Esophagus squamous epithelium (tissue), 5 donors: ENCODE measurements at places on chromosomes 2 and 18.

GRCh38 chr2:6823111-6823510 lies 42.6 kb downstream of the CMPK2 start:
- DNase-seq, result no peak

- DNase-seq, result no peak
These were observed 222.9 kb upstream of the AGAP1 start for GRCh38 chr2:235270956-235271355.

- DNase-seq, result no peak
These were observed 10.6 kb upstream of the RPIA start for GRCh38 chr2:88680916-88681315.

- no peak for DNase-seq
These were observed 323.0 kb downstream of the TSN start for GRCh38 chr2:122078451-122078850.

DNA sequence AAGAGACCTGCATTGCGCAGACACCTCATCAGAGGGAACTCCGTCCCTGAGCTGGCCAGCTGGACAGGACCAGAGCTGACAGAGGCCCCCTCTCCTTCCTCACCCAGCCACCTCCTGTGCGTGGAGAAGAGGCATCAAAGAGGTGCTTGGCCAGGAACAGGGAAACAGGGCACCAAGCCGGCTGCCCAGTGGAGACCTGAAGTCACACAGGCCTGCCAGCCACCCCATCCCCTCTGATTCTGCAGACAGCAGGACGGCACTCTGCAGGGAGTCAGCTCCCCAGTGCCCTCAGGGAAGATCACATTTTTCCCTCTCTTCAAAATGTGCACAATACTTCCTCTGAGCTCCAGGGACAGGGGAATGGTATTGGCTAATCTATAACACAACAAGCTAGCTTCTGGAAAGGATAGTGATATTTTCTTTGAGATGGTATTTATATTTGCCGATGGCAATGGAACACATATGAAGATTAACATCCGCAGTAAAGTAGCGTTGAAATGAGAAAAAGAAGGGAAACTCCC lies 30.5 kb downstream of the SLC1A4 start:
- no peak for DNase-seq

- DNase-seq, result no peak
These were observed 619 bp upstream of the MSH6 start for GRCh38 chr2:47782381-47782670.

DNA sequence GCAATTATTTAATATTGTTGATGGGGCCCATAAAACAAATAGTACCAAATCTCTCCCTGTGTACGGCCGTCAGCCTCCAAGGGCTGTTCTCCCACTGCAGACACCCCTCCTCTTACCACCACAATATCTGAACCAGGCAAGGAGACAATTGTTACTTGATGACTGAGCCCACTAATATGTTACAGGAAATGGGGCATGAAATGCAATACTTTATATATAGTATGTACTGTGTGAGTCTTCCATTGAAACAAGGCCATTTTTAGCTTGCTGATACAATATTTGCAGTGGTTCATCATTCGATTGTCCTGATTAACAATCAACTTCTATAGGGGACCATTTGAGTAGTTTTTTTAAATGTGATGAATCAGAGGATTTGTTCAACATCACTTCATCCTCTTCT lies 307.3 kb downstream of the GBX2 start:
- DNase-seq, result no peak

GRCh38 chr2:230569298-230569697 lies 143.3 kb upstream of the CAB39 start:
- DNase-seq, result no peak

GRCh38 chr18:5966514-5966913 lies 71.2 kb upstream of the TMEM200C start:
- no peak for DNase-seq

DNA sequence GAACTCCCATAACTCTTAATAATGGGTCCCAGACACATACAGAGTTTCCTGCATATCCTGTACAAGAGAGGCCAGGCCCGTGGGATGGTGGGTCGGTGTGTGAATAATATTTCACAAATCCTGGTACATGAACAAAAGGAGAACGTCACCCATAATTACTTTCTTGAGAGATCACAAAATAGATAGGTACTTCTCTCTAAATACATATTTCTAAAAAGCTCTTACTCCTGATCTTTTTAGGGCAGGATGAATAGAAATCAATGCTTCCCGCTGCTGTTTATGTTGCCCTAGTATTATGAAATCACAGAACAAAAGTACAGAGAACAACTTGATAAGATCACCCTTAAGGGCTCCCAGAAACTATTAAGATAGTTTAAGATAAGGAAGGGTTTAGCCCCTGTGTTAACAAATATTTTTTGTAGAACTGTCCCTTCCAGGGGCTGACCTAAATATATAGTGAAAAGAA lies 5.4 kb downstream of the IRS1 start:
- DNase-seq, result no peak

DNA sequence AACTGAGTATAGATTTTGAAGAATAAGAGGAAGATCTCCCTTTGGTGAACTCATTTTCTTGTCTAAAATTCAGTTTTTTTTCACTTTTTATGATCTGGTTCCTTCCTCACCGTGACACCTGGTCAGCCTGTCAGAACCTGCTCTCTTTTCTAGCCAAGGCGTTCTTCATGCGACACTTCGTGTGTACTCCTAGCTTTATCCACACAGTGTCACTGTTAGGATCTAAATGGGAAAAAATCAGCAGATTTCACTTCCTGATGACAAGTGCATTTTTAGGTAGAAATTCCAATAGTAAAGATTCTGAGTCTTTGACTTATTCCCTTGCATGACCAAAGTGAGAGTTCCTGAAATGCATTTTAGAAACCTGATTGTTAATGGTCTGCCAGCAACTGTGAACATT lies 89.8 kb downstream of the KLHL14 start:
- no peak for DNase-seq

DNA sequence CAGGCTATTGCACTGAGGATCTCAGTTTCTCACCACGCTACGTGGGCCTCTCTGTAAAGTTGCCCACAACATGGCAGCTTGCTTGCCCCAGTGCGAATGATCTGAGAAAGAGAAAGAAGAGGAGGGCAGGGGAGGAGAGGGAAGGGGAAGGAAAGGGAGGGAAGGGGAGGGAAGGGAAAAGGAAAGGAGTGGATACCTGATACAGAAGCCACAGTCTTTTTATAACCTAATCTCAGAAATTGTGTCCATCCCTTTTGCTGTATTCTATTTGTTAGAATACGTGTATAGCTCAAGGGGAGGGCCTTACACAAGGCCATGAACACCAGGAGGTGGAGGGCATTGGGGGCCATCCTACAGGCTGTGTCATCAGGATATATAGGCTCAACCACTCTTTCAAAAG lies 78.3 kb upstream of the PPP1CB start:
- no peak for DNase-seq

DNA sequence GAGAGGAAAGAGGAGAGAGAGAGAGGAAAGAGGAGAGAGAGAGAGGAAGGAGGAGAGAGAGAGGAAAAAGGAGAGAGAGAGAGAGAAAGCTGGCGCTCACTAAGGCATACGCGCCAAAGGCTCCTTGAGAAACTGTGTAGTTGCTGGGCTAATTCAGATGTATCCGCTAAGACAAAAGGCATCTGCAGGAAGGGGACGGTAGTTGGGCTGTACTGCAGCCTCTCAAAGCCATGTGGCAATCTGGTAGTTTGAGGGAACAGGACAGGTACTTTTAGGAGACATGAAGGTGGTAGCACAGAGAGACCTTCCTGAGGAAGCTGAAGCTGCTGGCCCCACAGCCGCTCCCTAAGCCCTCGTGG lies 31.6 kb downstream of the THNSL2 start:
- no peak for DNase-seq

DNA sequence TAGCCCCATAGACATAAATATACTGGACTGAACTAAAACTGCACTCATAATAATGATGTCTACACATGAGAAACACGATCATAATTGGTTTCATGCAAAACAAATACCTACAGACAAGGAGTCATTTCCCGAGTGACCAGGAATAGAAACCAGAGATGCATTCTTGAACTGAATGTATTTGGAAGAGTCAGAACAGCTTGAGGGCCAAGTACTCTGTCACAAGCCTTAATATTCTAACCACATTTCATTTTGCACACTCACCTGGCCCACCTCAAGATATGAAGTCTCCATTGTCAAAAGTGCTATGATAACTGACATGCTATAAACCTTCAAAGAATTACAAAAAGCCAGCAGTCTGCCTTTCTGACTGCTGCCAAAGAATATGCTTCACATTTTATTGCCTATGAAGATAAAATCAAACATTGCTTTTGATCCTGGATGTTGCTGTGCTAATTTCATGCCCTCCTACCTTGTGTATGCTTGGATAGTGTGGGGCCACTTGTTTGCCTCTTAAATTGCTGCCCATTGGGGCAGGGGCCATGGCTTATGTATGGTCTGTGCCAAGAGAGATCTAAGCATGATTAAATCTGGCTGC lies 18.9 kb upstream of the ASAP2 start:
- no peak for DNase-seq

DNA sequence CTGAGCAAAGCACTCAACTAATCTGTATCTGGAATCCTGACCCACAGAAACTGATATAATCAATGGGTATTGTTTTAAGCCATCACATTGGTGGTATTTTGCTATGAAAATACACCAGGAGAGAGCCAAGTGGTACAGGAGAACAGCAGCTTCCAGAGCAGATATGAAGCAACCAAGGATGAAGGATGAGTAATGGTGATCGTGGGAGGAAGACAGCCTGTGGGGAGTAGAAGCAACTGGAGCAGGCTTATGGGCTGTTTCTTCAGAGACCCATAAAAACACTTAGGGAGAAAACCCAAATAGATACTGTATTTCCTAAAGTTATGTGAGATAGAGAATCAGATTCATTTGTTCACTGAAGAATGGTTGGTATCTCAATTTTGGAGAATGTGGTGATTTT lies 330.8 kb downstream of the NUP35 start:
- DNase-seq, result no peak

GRCh38 chr2:28802975-28803429 lies 7.6 kb upstream of the SPDYA start:
- DNase-seq, result no peak

- no peak for DNase-seq
These were observed 783 bp downstream of the BUB1 start for GRCh38 chr2:110677080-110677479.
